ENCODE measurements at places on chromosomes 2 and 18. TPM values are rescaled to one million over a fixed set of nuclear protein-coding genes. Genes with fewer than 3 reads are reported as not detected.

DNA sequence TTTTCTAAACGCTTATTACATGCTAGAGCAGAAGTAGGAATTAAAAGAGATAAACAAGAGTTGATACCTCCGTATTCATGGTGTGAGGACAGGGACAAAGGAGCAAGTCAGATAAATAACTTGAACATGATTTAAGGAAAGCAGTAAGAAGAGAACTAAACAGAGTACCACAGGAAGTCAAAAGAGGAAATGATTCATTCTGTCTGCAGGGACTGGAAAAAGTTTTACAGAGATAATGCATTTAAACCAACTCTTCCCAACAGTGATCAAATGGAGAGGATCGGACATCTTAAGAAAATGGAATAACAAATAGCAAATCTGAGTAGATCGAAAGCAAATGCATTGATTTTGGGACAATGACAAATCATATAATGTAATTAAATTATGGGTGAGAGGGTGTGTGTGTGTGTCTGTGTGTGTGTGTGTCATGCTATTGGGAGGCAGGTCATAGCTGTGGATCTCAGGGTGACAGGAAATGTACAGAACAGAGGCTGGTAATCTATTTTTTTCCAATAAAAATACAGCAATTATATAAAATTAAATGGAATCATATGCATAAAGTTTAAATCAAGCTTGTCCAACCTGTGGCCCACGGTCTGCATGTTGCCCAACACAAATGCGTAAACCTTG, 113.4 kb downstream of the MC4R start:
- H3K36me3 ChIP-seq = no peaks in the 10 kb centered on the region
- H3K27ac ChIP-seq = no peak overlapping the region
- no peak for DNase-seq

DNA sequence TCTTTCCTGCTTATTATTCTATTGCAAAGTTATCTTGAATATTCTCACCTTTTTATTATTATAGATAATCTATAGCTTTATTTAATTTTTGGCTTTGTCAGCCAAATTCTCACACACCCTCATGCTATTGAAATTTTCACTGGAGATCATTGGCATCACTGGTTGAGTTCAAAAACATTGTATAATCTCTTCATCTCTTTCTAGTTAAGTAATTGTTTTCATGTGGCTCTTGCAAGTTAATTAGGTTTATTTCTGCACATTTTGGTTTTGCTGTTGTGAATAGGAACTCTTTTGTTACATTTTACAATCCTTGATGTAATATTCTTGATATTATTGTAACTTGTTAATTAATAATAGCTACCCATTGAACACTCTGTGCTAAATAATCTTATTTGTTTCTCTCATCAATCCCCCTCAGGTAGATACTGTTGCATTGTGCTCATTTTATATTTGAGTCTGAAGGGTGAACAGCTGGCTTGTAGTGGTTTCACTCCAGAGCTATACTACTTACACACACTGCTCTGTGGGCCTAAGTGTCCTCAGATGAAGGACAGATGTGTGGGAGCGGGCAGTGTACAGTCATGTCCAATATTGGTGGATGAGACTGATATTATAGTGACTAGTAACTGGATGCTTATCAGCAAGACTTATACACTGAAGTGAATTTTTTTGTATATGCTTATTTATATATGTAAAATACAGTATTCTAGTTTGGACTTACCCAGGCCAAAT, 112.7 kb downstream of the LCLAT1 start:
- no peak overlapping the region for H3K27ac ChIP-seq
- H3K4me3 ChIP-seq = no peak overlapping the region
- no peaks in the 10 kb centered on the region for H3K4me1 ChIP-seq

DNA sequence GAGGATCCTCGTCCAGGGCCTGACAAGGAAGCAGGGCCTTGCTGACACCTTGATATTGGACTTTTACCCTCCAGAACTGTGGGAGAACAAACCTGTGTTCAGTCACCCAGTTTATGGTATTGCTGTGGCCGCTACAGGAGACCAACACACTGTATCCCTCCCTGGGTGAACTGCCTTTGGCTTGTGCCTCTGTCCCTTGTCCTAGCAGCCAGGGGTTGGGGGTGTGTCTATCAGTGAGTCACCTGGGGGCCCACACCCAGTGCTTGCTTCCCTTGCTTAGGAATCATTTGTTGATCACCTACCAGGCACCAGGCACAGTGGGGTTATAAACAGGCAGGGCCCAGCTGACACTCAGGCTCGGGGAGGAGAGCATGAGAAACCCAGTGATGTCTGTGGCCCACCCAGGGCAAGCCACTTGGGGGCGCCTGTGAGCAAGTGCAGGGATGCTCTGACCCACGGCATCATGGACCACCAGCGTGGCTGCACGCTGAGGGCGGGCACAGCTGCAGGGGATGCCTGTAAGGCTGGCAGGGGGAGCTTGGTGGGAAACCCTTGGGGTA, 17.1 kb downstream of the TMEM185B start:
- no peaks in the 10 kb centered on the region for H3K36me3 ChIP-seq
- no peaks in the 10 kb centered on the region for H3K27me3 ChIP-seq
- H3K27ac ChIP-seq = no peak overlapping the region
- peaks cover 9% of the 10 kb centered on the region for H3K4me1 ChIP-seq
- DNase-seq = no peak

DNA sequence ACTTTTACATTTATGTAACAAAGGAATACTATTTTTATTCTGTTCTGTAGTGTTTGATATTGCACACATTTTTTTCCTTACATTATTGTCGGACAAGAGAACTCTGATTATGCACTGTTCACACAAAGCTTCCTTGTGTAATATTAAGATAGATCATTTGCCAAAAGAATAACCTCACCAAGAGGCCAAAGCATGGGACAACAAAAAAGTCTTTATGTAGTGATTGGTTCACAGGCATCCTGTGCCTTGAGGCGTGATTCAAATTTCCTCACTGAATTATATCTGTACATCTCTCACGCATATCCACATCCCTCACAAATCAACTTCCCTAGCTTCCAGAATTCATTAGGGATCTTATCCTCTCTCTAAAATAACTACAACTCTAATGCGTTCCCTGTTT, 642.7 kb downstream of the NR4A2 start:
- H3K27ac ChIP-seq = no peak overlapping the region
- DNase-seq = no peak
- no peak overlapping the region for H3K4me3 ChIP-seq
- H3K36me3 ChIP-seq = no peaks in the 10 kb centered on the region
- no peaks in the 10 kb centered on the region for H3K4me1 ChIP-seq

- no peaks in the 10 kb centered on the region for H3K27me3 ChIP-seq
- H3K27ac ChIP-seq = no peak overlapping the region
- H3K36me3 ChIP-seq = no peaks in the 10 kb centered on the region
- DNase-seq = no peak
These were observed 185.9 kb upstream of the SPHKAP start for GRCh38 chr2:228367356-228367755.

GRCh38 chr2:109139865-109140396, 10.9 kb downstream of the SH3RF3 start:
- peaks cover 8% of the 10 kb centered on the region for H3K4me1 ChIP-seq
- H3K27ac ChIP-seq = no peak overlapping the region
- DNase-seq = no peak
- H3K36me3 ChIP-seq = no peaks in the 10 kb centered on the region

GRCh38 chr18:22344908-22345670, 72.6 kb downstream of the CTAGE1 start:
- H3K27ac ChIP-seq = no peak overlapping the region
- no peaks in the 10 kb centered on the region for H3K36me3 ChIP-seq
- peaks cover 19% of the 10 kb centered on the region for H3K4me1 ChIP-seq

DNA sequence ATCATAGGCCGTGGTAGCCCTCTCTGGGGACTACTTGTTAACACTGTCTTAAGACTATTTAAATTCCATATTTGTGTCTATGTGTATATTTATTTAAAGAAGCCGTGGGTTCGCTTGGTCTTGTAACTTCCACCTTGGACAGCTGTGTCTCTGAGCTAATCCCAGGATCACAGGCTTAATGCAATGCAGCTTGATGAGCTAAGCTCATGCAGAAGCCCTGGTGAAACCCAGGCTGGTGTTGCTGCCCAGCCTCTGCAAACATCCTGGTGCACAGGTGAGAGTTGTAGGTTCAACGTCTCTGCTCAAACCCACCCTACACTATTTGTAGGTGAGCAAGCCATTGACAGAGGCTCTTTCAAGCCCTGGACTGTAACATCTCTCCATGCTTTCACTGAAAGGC, 211.8 kb downstream of the FAM210A start:
- no peak overlapping the region for H3K27ac ChIP-seq
- peaks cover 2% of the 10 kb centered on the region for H3K36me3 ChIP-seq
- H3K27me3 ChIP-seq = no peaks in the 10 kb centered on the region
- H3K4me1 ChIP-seq = peaks cover 3% of the 10 kb centered on the region

GRCh38 chr2:161606327-161606726, 17.9 kb upstream of the SLC4A10 start:
- no peak overlapping the region for H3K4me3 ChIP-seq
- H3K4me1 ChIP-seq = no peaks in the 10 kb centered on the region

Gene LIMS4
- total RNA-seq = 3.8 TPM

Gene SERPINB12
- total RNA-seq = 0.62 TPM

Gene IL1RL2
- 0.27 TPM for total RNA-seq

Gene FTCDNL1
- total RNA-seq = 2.6 TPM

Gene SLC38A11
- total RNA-seq = 0.35 TPM
